Left lung (tissue), 14 donors: ENCODE measurements at places on chromosomes 5 and 9. TPM values are rescaled to one million over a fixed set of nuclear protein-coding genes. Genes with fewer than 3 reads are reported as not detected.

Gene LCN10
- 0.18 TPM for polyA plus RNA-seq

Gene ENTPD2
- polyA plus RNA-seq = 3.3 TPM

Gene EDIL3
- 41.1 TPM for polyA plus RNA-seq

Gene NXNL2
- polyA plus RNA-seq = 0.90 TPM

Gene VAV2
- polyA plus RNA-seq = 38.9 TPM

Gene LCN1
- polyA plus RNA-seq = not detected

Gene PCDHA9
- 0.08 TPM for polyA plus RNA-seq

Gene FBP1
- 19.4 TPM for polyA plus RNA-seq

Gene PPP3R2
- polyA plus RNA-seq = not detected

Gene TESK1
- 44.2 TPM for polyA plus RNA-seq

Gene SLC23A1
- polyA plus RNA-seq = 1.1 TPM

Gene SNCAIP
- polyA plus RNA-seq = 18.3 TPM

Gene MEGF10
- polyA plus RNA-seq = 1.7 TPM

Gene TNFSF8
- 18.4 TPM for polyA plus RNA-seq

Gene ACOT12
- polyA plus RNA-seq = 0.63 TPM

Gene FSTL4
- polyA plus RNA-seq = 0.13 TPM
